ENCODE measurements at places on chromosomes 7 and 10.

DNA sequence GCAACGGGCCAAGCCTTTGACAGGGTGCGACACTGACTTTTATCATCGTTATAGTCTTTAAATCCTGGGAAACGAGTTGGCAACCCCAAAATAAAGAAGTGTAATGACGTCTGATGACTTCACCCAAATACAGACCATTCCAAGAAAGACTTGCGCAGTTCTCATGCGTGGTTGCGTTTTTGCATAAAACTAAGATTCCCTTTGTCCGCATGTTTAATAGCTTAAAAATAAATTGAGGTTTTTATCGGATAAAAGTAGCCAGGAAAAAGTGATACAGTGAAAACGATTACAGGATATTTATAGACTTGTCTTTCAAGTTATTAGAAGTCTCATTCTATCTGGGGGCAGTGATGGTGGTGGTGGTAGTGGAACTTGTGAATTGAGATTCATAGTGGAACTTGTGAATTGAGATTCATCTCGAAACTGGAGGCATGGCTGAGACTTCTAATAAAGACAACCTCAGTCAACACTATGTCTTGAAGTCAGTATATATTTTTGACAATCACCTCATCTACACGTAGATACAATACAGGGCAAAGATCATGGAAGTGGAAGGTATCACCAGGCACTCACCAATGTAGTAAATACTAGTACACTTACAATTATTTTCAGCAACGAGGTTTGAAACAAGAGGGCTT, 1.2 kb upstream of the NAMPT start:
- DNase-seq: no peak

DNA sequence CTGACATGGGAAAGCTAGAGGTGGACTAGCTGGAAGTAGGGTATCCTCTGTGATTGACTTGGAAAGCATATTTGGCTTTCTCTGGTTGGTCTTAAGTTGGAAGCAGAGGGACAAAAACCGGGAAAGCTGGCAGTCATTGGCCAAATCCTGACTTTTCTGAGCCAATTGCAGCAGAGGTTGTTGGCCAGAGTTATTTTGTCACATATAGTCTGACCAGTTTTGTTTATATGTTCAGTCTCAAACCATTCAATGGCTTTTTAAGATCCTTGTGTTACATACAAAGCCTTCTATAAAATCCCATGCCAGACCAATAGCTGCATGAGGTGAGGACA, 6.3 kb downstream of the CFAP69 start:
- no peak for DNase-seq

GRCh38 chr10:129380279-129380678, 86.8 kb upstream of the MGMT start:
- DNase-seq: no peak

- DNase-seq: peak; percentile 57
Measured at GRCh38 chr7:25860275-25861163, 291.5 kb upstream of the NFE2L3 start.

DNA sequence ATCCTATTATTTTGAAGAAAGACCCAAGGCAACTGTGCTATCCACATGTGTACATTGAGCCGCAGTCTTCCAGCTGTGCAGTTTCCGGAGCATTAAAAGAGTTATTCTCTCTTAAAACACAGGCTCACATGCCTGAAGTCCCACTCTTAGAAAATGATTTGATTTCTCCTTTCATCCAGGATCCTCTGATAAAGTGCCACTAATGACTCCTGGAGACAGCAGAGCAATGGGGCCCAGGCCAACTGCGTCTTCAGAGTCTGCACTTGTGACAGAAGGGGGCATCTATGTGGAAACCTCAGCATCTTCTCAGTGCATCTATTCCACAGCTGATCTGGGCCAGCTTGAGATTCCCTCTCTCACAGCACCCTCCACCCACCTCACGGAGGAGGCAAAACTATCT, 482.1 kb upstream of the AKR1E2 start:
- DNase-seq: no peak

DNA sequence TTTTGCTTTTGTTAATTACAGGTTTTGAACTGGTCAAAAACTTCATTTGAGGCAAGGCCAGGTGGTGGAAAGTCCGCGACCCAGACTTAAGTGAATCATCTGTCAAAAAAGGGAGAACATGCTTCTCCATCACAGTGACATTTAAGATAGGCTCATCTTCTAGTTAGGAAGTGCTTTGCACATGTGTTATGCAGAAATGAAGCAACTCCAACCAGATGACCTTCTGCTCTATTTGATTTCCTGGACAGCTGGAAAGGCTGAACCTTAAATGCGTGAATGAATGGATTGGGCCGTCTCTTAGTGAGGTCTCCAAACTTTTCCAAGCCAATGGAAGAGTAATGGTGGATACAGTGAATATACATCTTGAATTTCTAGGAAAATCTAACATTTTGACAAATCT, 101.6 kb upstream of the FAM13C start:
- DNase-seq: no peak

DNA sequence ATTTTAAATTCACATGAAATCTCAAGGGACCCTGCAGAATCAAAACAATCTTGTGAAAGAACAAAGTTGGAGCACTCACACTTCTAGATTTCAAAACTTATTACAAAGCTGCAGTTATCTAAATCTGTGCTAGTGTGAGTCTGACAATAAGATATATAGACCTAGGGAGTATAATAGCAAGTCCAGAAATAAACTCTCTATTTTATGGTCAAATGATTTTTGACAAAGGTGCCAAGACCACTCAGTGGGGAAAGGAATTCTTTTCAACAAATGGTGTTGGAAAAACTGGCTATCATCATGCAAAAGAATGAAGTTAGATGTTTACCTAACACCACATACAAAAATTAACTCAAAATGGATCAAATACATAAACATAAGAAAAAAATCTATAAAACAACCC, 68.2 kb downstream of the TFEC start:
- no peak for DNase-seq

GRCh38 chr7:16951483-16952080, 69.8 kb upstream of the AGR3 start:
- no peak for DNase-seq

- no peak for DNase-seq
Measured at GRCh38 chr7:2498708-2499107, 20.9 kb upstream of the LFNG start.

DNA sequence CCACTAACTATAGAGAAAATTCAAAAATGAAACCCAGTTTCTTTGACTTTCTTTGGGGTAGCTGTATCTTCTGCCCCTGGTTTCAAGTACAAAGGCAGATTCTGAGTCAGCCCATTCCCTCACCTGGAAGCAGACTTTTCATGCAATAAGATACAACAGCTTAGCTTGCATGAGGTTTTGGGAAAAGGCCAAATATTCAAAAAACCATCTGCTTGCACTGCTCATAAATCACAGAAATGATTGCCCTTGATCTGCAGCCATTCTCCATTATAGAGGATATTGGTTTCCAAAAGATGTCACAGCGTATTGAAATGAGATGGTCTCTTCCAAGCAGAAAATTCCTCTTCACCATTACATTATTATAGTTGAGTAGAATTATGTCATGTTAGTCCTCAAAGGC, 354.0 kb downstream of the PHF14 start:
- no peak for DNase-seq

GRCh38 chr10:58335306-58336005, 650 bp downstream of the UBE2D1 start:
- peak; percentile 56 for DNase-seq

GRCh38 chr10:44963772-44964633, 4.4 kb downstream of the RASSF4 start:
- DNase-seq: peak; percentile 87

- DNase-seq: no peak
Measured at GRCh38 chr10:133196936-133197758, 32.9 kb upstream of the UTF1 start.

GRCh38 chr10:96972264-96972663, 140.2 kb downstream of the LCOR start:
- no peak for DNase-seq

DNA sequence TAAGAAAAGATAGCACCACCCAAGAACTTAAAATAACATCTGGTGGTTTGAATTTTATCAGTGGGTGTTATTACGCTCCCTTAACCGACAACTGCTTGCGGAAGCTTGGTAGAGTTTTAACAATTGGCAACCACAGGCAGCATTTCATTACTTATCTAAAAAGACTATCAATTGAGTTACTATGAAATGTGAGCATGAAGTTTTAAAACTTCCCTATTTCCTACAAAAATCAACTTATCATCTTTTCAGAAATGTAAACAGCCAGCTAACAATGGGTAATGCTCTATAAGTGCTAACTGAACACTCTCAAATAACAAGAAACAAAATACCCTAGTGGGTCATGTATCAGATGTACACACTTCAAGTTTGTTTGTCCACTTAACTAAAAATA, 68.8 kb downstream of the OSBPL3 start:
- DNase-seq: no peak

DNA sequence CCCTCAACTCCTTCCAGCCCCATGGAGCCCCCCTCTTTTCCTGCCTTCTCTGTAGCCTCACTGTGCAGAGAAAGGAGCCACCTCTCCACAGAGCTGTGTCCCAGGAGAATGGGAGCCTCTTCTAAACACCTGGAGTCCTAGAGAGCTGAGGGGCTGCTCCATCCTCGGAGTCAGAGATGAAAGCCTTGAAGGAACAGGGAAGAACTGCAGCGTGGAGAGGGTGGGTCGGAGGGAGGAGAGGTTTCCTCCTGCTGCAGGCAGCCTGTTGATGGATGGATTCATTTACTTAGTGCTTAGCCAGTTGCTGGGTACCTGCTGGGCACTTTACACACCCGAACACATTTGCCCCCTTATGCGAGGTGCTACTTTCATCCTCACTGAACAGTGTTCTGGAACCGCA, 39.0 kb downstream of the C10orf120 start:
- no peak for DNase-seq

GRCh38 chr10:82498976-82499375, 624.0 kb downstream of the NRG3 start:
- DNase-seq: no peak

- DNase-seq: no peak
Measured at GRCh38 chr7:36723951-36724664, at the start of gene AOAH. Gene AOAH, minus strand, starts transcription at chr7:36724494. Its CDS starts 346 bp downstream, at chr7:36724148.

- no peak for DNase-seq
Measured at GRCh38 chr7:118183428-118183785, 557 bp upstream of the LSM8 start.

DNA sequence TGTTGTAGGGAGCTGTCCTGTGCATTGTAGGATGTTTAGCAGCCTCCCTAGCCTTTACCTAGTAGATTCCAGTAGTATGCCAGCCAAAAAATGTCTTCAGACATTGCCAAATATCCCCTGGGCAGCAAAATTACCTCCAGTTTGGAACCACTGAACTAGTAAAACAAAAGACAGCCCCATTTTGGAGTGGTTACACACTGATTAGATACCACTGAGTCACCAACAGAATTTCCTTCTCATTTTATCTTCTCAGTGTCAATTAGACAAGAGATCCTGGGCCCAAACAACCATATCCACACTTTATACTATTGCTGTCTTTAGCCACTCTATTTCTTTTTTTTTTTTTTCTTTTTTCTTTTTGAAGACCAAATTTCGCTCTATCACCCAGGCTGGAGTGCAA, 3.5 kb upstream of the CCDC6 start:
- no peak for DNase-seq

- no peak for DNase-seq
Measured at GRCh38 chr7:105796365-105796764, 80.0 kb downstream of the ATXN7L1 start.

DNA sequence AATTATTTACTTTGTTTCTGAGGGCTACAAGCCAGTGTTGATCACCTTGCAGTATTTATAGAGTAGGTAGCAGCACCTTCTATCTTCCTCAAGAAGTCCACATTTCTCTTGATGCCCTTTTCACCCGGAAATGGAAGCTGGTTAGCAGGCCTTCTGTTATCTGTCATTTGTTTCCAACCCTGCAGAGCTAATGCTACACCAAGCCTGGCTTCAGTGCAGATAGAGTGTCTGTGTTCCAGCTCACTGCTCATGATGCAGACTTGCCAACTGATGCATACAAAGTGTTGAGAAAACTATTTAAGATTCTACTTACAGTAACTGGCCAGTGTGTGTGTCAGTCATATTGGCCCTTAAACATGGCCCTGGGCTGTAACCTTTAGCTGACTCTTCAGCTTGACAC, 301.0 kb downstream of the LHFPL3 start:
- DNase-seq: no peak

- DNase-seq: no peak
Measured at GRCh38 chr7:18505870-18506460, 10.4 kb downstream of the HDAC9 start.

- peak; percentile 73 for DNase-seq
Measured at GRCh38 chr7:65731562-65732035, 141.3 kb upstream of the VKORC1L1 start.

GRCh38 chr7:5296015-5296610, 13.4 kb downstream of the SLC29A4 start:
- DNase-seq: peak; percentile 70

DNA sequence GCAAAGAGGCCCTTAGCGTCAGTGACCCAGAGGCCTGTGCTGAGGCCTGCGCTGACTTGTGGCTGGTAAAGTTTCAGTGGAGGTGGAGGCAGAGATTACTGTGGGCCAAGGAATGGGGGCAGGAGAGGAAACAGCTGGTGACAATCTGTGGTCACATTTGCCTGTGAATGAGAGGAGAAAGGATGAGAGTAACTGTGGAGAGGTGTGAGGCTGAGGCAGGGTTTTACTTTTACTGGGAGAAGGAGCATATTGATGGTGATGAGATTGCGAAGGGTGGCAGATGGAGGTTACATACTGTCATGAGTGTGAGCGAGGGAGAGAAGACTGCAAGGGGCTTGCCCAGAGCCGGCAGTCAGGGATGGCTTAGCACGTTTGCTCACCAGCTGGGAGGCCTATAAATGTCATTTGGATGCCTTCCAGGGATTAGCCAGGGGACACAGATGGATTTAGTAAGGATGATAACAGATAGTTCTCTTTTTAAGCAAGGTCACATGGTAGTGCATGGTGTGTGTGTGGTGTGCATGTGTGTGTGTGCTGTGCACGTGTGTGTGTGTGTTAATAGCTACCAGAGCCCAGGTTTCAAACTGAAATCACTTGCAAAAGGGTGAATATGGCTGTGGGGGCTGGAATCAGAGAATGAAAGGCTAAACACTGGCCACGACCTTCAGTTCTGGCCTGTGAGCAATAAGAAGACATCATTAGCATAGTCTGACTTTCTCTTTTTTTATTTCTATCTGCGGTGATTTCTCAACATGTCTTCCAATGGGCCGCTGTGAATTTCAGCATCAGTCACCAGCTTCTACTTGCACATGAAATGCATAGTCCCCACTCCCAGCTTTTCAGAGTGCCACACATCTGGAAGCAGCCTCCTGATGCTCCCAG, 291.5 kb upstream of the ZNF32 start:
- DNase-seq: peak; percentile 38

All from ecto neural progenitor cell (in vitro differentiated cells).